ENCODE measurements at places on chromosomes 12 and 14.

GRCh38 chr14:78405079-78405856, 235.1 kb downstream of the NRXN3 start:
- DNase-seq: no peak

- no peak for DNase-seq
Observed at GRCh38 chr12:107178776-107179175, 85.4 kb upstream of the CRY1 start.

GRCh38 chr12:27260746-27261145, 16.7 kb downstream of the STK38L start:
- no peak for DNase-seq

- no peak for DNase-seq
Observed at GRCh38 chr14:37438444-37438843, 156.6 kb downstream of the FOXA1 start.

DNA sequence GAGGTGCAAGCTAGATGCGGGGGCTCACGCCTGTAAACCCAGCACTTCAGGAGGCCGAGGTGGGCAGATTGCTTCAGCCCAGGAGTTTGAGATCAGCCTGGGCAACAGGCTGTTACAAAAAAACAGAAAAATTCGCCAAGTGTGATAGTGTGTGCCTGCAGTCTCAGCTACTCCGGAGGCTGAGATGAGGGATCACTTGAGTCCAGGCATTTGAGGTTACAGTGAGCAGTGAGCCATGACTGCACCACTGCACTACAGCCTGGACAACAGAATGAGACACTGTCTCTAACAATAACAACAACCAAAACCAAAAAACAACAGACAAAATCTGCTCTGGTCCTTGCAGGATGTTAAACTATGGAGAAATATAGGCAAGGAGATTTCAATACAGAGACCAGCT, 13.9 kb downstream of the BTBD7 start:
- no peak for DNase-seq

DNA sequence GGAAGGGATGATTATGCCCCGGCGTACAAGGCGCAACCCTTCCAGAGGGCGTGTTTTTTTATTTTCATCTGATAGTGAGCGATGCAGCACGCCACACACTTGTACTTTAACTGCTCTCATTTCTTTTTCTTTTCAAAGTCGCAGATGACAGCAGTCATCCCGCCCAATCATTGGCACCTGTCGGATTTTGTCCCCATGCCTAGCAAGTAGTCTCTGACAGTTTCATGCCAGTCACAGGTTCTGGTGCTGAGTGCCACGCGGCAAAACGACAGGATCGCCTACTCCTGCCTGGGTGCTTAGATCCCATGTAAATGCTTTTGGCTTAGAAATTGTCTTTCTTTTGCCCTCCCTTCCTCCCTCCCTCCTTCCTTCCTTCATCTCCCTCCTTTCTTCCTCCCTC, 117.7 kb downstream of the GLT1D1 start:
- no peak for DNase-seq

GRCh38 chr14:52473557-52473956, 78.7 kb downstream of the TXNDC16 start:
- no peak for DNase-seq

DNA sequence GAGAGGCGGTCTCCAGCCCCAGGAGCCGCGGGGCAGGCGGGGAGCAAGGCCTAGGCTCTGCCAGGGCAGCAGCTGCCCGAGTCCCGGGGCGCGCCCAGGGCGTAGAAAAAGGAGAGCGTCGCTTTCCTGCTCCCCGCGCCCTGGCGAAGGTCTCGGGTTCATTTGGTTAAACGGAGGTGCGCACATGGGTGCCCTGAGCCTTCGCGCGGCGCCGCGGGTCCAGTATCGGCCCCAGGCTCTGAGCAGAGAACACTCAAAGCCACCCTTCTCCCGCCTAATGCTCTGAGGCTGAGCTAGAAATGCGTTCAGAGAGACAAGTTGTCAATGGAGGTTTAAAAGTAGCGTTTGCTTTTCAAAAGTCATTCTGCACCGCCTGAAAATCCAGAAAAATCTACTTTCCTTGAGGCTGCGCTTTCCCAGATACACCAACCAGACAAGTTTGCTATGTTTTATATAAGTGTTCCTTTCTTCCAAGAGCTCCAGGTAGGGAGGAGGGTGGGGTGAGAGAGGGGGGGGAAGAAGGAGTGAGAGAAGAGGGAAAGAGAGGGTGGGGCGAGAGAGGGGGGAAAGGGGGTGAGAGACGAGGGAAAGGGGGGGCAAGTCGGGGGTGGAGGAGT, 1.5 kb downstream of the TMEM132C start:
- DNase-seq: no peak

- DNase-seq: peak; percentile 50
Observed at GRCh38 chr14:98633380-98633779, 638.6 kb downstream of the BCL11B start.

GRCh38 chr14:98035396-98035795, 1236.6 kb downstream of the BCL11B start:
- no peak for DNase-seq

DNA sequence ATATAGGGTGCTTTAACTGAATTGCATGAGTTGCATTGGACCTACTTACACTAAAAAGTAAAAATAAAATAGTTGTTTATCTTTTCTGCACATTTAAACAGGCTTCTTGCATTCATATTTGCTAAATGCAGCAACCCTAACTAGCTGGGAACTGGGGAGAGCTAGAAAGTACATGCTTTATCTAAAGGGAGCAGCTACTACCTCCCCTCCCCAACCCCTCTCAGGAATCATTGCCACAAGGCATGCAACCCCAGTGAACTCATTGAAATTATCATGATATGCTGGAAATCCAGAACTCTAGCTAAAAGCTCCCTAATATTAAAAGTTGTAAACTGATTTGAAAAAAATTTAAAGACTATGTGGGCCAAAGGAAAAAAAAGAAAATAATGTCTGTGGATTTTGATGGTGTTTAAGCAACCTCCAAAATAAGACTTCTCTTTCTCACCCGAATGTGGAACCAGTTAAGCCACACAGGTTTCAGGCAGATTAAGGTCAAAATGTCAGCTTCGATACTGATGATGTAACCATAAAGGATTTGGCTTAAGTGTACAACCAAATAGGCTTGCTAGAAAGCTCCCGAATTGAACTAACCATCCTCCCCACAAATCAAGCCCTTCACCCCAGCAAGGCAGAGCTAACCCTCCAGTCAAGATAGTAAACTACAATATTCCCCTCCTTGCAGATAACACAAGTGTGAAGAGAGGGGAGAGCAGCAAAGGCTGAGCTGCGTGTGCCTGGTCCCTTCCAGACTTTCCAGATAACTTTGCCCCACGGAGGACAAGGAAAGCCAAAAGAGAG, 13.8 kb upstream of the POC1B start:
- no peak for DNase-seq

DNA sequence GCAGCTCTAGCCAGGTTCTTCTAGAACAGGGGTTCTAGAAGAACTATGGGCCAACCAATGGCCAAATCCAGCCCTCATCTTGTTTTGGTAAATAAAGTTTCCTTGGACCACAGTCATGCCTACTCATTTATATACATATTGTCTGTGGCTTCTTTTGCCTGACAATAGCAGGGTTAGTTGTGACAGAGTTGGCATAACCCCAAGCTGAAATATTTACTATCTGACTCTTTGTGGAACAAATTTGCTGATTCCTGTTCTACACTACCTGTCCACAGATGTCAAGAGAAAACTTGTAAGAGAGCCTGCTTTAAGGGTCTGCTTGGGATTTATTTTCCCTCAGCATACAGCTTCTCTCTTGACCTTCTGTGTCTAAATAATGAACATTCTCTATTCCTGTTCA, 289.0 kb downstream of the KSR2 start:
- no peak for DNase-seq

DNA sequence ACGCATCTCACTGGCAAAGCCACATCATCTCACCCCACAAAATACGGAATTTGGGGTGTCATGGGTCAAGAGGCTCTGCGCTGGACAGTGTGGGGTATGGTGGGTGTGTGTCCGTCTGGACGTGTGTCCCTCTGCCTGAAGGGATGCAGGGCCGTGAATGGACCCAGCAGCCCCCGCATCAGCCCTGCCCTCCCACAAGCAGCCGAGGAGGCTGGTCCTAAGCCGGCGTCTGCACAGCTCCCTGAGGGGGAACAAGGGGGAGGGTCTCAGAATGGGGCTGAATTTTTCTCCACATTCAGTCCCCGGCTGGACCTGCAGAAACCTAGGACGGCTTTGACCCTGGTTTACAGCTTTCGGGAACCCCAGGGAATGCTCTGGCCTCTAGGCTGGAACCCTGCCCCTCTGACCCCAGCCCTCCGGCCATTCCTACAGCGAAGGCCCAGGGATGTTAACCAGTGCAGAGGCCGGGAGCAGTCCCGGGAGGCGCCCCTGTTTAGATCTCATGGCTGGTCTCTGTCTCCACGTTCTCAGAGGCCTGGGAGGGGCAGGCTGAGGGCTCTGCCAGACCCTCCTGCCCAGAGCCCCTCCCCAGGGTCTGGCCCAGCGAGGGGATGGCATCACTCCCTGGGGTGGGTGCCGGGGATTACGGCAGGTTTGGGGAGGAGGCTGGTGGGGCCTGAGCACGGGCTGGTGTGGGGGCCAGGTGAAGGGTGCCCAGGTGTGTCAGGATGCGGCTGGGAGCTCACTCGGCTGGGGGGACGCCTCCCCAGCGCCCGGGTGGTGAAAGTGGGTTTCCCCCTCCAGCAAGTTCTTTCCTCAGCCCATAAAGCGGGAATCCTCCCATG, 156.5 kb upstream of the C14orf180 start:
- DNase-seq: no peak

DNA sequence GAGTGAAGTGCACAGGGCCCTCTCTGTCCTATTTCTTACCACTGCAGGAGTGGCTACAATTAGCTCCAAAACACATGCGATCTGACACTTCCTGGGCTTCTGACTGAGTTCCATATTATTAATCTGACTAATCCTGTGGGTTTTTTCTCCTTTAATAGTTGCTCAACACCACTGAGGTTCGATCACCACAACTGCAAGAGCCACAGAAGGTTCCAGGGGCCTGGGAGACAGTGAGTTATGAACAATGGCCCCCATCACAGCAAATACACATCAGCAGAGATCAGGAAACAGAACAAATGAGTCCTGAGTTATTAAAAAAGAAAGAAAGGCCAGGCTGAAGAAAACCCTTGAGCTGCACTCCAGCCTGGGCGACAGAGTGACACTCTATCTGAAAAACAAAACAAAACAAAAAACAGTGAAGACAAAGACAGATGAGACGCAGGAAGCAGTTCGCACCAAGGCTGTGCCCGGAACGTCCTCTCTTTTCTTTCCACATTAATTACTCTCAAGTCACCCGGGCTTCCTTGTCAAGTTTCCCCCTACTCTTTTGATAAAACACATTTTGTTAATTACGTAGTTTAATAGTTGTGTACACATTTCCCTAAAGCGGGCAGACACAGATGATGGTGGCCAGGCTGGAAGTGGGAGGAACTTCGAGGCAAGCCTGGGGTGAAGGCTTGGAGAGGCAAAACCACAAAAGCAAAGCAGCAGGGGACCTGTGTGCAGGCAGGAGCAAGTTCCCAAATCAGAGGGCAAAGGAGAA, 42.7 kb downstream of the CDC42BPB start:
- no peak for DNase-seq

- DNase-seq: no peak
Observed at GRCh38 chr12:106953352-106954250, 2.1 kb upstream of the TMEM263 start.
